NCI-H2081 treated with DMSO at 0.1 percent for 48 hours (cell line): ENCODE measurements at places on chromosomes 12 and 14.

GRCh38 chr14:88166616-88167015, 156.5 kb downstream of the KCNK10 start:
- DNase-seq = no peak

DNA sequence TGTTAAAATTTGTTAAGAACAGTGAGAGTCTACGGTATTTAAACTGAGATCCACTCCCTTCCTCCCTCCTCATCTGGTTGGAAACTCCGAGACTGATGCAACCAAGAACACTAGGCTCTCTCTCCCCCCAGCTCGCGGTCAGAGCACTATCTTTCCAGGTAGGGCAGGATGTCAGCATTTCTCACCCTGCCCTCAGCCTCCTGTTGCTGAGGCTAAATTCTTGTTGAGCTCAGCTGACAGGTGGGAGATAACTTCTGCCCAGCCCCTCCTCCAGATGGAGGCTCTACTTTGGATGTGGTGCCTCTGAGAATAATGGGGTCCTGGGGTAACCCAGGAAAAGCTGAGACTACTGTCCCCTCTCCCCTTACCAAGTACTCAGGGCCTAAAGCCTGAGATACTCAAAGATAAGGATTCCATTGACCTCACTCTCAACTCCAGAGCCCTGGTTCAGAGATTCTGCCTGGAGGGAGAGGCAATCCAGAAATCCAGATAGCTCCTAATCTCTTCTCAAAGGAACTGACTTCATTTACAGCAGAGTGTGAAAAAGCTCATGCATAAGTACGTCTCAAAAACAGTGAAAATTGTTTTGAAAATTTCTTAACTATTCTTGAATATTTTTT, 110.1 kb downstream of the EML5 start:
- DNase-seq = no peak

- no peak for DNase-seq
These were observed 473.9 kb downstream of the BCL11B start for GRCh38 chr14:98798099-98798498.

DNA sequence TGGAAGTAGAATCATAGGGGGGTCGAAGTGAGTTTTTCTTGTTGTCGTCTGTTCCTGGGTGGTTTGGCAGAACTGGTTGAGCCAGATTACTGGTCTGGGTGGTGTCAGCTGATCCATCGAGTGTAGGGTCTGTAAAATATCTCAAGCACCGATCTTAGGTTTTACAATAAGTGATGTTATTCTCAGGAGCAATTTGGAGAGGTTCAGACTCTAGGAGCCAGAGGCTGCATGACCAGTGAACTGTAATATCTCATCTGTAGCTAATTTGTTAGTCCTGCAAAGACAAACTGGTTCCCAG, 9.7 kb upstream of the SERPINA1 start:
- DNase-seq = no peak

- DNase-seq = no peak
These were observed 10.0 kb upstream of the AMHR2 start for GRCh38 chr12:53413485-53414204.

- no peak for DNase-seq
These were observed 50.4 kb upstream of the TSPAN8 start for GRCh38 chr12:71208053-71208685.

DNA sequence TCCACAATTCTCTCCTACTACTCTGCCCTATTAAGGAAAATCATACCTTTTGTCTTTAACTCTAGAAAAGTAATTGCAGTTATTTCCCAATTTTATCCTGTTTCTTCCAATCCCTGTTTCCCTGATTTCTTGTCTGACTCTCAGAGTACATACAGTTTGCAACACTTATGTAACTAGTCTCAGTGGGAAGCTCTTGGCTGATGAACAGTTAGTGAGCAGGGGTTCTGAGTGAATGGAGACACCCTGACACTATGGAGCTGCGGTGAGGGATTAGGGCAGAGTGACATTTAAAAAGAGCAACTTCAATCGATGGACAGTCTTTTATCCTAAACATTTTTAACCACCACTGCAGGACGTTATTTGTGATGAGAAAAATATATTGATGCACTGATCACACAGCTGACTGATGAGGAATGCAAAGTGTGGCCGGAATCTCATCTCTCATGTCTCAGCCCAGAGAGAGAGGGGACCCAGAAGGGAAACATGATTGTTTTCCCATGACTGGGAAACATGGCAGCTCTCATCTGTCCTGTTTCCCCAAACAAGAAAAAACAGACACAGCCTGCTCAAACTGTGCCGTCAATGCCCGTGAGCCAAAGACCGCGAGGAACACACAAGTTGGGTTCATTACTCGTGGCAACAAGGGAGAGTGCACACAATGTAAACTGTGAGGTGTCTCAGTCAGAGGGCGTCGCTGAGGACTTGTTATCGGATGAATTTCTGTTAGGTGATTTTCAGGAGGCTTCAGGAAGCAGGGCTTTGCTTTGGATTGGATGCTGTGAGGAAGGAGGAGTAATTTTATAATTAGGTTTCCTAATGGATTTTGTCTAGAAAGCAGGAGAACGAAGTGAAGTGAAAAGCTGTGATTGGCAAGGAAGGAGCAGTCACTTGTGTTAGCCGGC, 5.2 kb upstream of the SLC6A13 start:
- no peak for DNase-seq
